Activated CD4-positive, alpha-beta T cell treated with anti-CD3 and anti-CD28 coated beads for 36 hours (primary cell): ENCODE measurements at places on chromosomes 4 and X. TPM values are rescaled to one million over a fixed set of nuclear protein-coding genes. Genes with fewer than 3 reads are reported as not detected.

DNA sequence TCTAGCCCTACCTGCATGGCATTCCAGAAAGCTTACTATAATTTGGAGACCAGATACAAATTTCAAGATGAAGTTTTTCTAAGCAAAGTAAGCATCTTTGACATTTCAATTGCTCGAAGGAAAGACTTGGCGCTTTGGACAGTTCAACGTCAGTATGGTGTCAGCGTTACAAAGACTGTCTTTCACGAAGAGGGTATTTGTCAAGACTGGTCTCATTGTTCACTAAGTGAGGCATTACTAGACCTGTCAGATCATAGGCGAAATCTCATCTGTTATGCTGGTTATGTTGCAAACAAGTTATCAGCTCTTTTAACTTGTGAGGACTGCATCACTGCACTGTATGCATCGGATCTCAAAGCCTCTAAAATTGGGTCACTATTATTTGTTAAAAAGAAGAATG, 17.6 kb downstream of the THAP9 start:
- no peak for DNase-seq
- H3K27me3 ChIP-seq: no peaks in the 10 kb centered on the region
- peaks cover 2% of the 10 kb centered on the region for H3K36me3 ChIP-seq
- no peak overlapping the region for H3K4me3 ChIP-seq

GRCh38 chr4:157096439-157096838, 20.5 kb downstream of the GLRB start:
- no peaks in the 10 kb centered on the region for H3K27me3 ChIP-seq
- H3K27ac ChIP-seq: no peak overlapping the region
- H3K4me1 ChIP-seq: no peaks in the 10 kb centered on the region
- no peaks in the 10 kb centered on the region for H3K36me3 ChIP-seq
- no peak overlapping the region for H3K4me3 ChIP-seq
- DNase-seq: no peak

DNA sequence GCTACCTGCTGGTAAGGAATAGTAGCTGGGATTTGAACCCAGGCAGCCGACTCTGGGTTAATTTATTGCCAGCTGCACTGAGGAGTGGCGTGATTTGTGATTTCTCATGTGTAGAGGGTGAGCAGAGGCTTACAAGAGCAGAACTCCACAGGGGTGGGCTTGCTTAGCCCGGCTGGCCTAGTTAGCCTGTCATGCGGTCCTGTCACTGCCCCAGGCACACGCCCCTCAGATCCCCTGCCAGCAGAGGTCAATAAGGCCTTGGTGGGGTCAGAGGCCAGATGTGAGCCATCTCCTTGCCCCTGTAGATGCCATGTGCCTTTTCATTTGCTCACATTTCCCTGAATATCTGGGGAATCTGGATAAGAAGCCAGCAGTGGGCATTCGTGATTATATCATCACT, 13.4 kb downstream of the NSDHL start:
- H3K36me3 ChIP-seq: peaks cover 6% of the 10 kb centered on the region
- no peak overlapping the region for H3K27ac ChIP-seq
- H3K4me1 ChIP-seq: peaks cover 6% of the 10 kb centered on the region
- DNase-seq: no peak
- H3K27me3 ChIP-seq: no peaks in the 10 kb centered on the region

The IRS4 gene
- total RNA-seq: not detected

The TBC1D9 gene
- 0.07 TPM for total RNA-seq
